HuH-7.5 (cell line): ENCODE measurements at places on chromosomes 1 and 21.

- no peak for DNase-seq
These were observed 8.8 kb downstream of the PRXL2B start for GRCh38 chr1:2595261-2595811.

DNA sequence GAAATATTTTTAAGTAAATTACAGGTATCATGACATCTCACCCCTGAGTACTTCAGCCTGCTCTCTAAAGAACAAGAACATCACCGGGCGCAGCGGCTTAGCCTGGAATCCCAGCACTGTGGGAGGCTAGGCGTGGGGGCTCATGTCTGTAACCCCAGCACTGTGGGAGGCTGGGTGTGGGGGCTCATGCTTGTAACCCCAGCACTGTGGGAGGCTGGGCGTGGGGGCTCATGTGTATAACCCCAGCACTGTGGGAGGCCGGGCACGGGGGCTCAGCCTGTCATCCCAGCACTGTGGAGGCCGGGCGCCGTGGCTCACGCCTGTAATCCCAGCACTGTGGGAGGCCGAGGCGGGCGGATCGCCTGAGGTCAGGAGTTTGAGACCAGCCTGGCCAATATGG lies 7.7 kb upstream of the CDK11B start:
- DNase-seq: no peak

DNA sequence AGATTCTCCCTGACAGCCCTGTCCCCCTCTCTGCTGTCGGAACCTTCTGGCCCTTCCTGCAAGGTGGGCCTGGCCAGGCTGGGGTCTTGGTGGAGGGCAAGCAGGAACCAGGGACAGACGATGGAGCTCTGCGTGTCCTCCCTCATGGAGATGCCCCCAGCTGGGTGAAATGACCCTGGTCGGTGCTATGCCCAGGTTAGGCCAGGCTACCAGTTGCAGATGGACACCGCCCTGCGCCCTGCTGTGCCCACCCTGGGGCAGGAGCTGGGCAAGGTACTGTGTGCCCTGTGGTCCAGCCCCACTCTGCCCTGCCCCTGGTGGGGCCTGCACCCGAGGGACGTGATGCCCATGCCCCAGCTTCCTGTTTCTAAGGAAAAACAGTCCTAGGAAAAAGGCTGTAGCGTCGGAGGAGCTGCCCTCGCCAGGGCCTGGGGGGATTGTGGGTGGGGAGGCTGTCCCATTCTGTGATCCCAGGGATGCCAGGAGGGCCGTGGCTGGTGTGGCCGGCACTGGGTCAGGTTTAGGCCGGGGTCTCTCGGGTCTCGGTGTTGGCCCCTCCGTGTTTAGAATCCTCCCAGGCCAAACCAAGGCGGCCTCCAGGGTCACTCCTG lies 77.6 kb downstream of the MORN1 start:
- no peak for DNase-seq

DNA sequence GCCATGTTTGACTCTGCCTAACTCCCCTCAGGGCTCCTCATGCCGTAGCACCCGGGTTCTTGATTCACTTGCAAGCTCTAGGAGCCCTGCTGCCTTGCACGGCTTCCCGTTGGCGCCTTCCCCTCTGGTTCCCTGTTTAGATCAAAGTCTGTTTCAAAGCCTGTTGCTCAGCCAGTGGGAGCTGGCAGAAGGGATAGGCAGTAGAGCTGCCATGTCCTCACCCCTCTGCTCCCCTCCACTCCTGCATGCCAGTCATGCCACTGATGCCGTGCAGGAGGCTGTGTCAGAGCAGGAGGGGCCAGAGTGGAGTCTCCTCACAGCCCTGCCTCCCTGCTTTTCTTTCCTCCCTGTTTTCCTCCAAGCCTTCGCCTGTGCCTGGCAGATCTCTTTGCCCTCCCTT lies 26.5 kb downstream of the HMGCS2 start:
- no peak for DNase-seq

DNA sequence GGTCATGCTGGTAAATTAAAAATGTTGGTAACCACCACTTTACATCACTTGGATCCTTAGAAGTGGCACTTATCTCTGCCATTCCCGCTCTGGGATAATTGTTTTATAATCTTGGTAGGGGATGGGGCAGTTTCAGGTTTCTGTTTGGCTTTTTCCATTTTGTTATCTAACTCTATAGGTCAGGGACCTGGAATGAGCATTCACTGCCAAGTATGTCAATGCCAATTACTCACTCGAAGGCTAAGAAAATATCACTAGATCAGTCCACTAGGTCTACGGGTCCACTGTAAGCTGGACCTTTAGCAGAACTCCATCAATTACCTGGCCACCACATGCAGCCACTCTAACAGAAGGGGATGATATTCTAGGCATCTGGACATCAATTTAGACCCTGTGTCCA lies 4.5 kb upstream of the DIP2A start:
- no peak for DNase-seq

DNA sequence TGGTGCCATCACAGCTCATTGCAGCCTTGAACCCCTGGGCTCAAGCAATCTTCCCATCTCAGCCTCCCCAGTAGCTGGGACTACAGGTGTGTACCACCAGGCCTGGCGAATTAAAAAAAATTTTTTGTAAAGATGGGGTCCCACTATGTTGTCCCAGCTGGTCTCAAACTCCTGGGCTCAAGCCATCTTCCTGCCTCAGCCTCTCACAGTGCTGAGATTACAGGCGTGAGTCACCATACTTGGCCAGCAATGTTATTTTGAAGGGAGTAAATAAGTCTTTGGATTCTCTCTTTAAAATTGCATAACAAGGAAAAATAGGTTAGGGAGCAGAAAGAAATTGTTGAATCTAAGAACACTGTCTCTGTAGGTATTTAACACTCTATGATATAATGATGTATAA lies 111.3 kb downstream of the RPS6KC1 start:
- DNase-seq: no peak

- DNase-seq: no peak
These were observed 82.1 kb downstream of the NENF start for GRCh38 chr1:212514782-212515181.

GRCh38 chr1:152983234-152983633 lies 647 bp upstream of the SPRR1A start:
- DNase-seq: no peak

GRCh38 chr1:181593042-181593441 lies 109.7 kb downstream of the CACNA1E start:
- no peak for DNase-seq

GRCh38 chr1:28374297-28374696 lies 4.8 kb downstream of the PHACTR4 start:
- DNase-seq: no peak

GRCh38 chr1:94117259-94117851 lies 3.6 kb downstream of the ABCA4 start:
- DNase-seq: no peak

GRCh38 chr1:12285496-12286143 lies 55.8 kb downstream of the VPS13D start:
- no peak for DNase-seq

DNA sequence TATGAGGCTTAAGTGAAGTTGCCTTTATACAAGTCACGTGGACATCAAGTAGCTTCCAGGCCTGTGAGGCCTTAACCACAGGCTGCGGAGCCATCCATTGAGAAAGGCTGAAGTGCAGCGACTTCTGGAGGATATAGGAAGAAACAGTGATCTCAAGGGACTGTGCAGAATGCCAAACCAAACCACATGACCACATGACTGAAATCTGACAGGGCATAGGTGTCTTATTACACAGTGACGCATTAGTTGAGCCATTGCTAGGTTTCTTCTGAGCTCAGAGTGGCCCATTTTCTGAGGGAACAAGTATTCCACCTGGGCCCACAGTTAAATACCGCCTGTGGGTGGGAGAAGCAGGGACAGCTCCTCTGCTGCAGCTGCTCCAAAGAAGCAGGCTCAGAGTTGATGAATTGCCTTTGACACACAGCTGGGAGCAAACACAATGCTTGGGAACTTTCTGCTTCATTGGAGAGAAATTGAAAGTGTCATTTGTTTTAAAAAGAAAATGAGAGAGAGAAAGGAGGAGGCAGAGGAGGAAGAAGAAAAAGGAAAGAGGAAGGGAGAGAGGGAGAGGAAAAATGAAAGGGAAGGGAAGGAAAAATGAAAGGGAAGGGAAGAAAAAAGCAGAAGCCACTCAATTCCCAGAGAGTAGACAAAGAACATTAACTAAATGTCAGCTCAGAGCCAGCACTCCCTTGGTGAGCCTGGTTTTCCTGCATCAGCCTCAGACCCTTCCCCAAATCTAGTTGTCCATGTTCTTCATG lies 94.4 kb downstream of the COLGALT2 start:
- DNase-seq: no peak

DNA sequence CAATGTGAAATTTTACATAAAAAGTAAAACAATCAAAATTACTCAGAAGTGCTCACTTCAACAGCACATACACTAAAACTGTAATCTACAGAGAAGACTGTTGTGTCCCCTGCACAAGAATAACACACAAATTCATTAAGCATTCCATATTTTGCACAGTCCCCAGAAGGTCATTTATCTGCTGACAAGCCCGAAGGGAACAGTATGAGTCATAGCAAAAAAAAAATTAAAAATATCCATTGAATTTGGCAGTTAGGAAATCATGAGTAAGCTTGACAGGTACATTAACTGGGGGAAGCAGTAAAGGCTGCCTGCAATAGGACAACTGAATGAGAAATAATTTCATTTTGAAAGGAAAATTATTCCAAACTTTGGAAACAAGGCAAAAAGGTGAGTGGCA lies 3.3 kb upstream of the CACYBP start:
- no peak for DNase-seq

- no peak for DNase-seq
These were observed 183.0 kb downstream of the CYYR1 start for GRCh38 chr21:26389971-26390641.

DNA sequence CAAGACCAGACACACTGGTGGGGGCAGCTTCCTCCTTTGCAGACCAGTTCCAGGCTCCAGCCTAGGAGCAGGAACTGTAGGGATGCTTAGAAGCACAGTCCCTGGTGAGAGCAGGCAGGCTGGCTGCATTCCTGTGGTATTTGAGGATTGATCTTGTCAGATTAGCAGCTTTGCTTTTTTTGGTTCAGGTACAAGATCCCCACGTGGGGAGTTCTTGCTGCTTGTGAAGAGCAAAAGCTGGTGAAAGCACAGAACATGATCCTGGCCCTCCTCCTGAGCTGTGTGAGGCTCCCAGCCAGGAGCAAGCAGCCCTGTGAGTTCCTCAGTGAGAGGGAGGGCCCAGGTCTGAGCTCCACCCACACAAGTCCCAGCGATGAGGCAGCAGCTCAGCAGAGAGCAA lies 75.3 kb upstream of the ARTN start:
- no peak for DNase-seq

- DNase-seq: no peak
These were observed 484.3 kb downstream of the LMO4 start for GRCh38 chr1:87812871-87813577.

GRCh38 chr1:28905921-28906666 lies 8.3 kb upstream of the EPB41 start:
- no peak for DNase-seq

GRCh38 chr1:41414716-41415306 lies 53.6 kb downstream of the FOXO6 start:
- no peak for DNase-seq

- DNase-seq: no peak
These were observed 40.5 kb downstream of the EPHB2 start for GRCh38 chr1:22751124-22751531.

- DNase-seq: no peak
These were observed 19.3 kb downstream of the TAS1R2 start for GRCh38 chr1:18840145-18840544.

- DNase-seq: no peak
These were observed 84.7 kb downstream of the LHX9 start for GRCh38 chr1:198001776-198002408.

- DNase-seq: no peak
These were observed 26.9 kb downstream of the IGSF21 start for GRCh38 chr1:18134324-18135046.

DNA sequence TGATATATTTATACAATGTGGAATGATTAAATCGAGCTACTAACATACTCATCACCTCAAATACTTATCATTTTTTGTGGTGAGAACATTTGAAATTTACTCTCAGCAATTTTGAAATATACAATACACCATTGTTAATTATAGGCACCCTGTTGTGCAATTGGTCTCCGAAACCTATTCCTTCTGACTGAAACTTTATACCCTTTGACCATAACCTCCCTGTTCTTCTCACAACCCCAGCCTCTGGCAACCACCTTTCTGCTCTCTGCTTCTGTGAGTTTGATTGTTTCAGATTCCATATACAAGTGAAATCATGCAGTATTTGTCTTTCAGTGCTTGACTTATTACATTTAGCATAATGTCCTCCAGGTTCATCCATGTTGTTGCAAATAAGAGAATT lies 49.5 kb downstream of the SETD4 start:
- DNase-seq: no peak

DNA sequence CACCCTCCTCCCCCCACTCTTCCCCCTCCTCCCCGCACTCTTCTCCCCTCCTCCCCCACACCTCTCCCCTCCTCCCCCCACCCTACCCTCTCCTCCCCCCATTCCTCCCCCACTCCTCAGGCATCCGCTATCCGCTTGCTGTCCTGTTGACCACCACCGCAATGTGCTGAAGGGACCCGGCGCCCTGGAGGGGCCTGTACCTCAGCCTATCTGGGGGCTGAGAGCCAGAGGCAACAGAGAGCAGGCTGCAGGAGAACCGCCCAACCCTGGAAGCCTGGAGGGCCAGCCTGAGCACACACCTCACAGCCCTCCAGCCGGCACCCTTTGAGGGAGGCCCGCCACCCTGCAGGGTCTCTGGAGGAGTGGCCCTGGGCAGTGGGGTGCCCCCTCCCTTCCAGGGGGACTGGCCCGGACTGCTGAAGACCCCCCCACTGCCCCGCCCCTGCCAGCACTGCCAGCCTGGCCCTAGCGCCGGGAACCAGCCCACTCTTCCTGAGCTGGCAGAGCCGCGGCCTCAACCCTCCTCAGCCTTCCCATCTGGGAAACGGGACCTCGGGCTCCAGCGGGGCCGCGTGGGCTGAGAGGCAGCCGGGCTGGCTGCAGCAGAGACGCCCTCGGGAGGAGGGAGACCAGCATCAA lies 1.2 kb downstream of the C1QTNF12 start:
- DNase-seq: no peak

DNA sequence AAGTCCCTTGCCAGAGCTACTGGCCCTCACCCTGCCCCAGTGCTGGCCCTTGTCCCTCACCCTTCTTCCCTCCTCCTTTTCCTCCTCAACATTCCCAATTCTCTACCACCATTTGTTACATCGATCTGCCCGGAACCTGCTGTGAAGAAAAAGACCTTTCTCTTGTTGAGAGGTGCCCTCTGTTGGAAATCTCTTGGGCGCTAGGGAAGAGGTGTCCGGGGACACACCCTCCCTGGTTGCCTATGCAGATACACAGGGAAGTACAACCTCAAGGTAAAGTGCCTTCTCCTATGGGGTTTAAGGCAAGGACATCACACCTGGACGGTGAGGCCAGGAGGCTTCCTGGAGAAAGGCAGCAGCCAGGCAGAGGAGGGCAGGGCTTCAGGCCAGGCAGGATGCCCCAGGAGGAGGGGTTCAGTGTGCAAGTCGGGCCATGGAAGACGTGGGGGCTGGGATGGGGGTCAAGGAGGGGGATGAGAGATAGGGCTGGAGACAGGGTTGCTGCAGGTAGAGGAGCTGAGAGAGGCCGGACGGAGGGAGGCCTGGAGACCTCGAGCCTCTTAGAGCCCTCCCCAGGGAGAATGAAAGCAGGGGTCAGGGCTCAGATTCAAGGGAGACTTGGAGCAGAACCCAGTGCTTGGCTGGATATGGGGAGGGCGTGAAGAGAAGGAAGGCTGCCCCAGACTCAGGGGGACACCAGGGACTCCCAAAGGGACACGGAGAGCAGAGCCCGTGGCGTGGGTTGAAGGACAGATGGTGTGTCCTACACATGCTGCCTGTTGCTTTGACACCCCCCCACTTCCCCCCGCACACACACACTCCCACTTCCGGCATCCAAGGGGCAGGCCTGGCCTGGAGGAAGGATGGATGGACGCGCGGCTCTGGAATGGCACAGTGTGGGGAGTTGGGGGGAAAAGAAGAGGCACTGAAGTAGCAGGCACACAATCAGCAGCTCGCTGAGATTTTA lies 44.5 kb downstream of the RIPK4 start:
- no peak for DNase-seq
